ENCODE measurements at places on chromosomes 16 and 17. TPM values are rescaled to one million over a fixed set of nuclear protein-coding genes. Genes with fewer than 3 reads are reported as not detected.

Gene HEATR9
- 2.6 TPM for total RNA-seq

- no peak for DNase-seq
Measured at GRCh38 chr16:49750341-49751000, 105.4 kb downstream of the ZNF423 start.

GRCh38 chr16:60151987-60152386 lies 1417.9 kb upstream of the GOT2 start:
- no peak for DNase-seq

DNA sequence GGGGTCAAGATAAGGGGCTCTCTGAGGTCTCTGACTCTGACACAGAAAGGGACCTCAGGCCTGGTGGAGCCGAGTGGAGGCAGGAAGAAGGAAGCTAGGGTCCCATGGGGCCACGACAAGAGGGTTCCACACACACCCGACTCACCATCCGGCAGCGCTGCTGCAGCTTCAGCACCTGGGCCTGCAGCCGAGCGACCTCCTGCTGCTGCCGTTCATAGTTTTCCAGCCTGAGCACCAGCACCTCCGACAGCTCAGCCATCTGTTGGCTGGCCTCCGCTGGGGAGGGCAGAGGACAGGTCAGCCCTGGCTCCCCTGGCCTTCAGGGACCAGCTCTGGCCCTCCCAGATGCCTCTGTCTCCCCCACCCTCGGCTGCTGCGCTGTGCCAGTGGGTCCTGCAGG lies 6.4 kb downstream of the HAP1 start:
- no peak for DNase-seq

Gene CCDC78
- 5.1 TPM for total RNA-seq

DNA sequence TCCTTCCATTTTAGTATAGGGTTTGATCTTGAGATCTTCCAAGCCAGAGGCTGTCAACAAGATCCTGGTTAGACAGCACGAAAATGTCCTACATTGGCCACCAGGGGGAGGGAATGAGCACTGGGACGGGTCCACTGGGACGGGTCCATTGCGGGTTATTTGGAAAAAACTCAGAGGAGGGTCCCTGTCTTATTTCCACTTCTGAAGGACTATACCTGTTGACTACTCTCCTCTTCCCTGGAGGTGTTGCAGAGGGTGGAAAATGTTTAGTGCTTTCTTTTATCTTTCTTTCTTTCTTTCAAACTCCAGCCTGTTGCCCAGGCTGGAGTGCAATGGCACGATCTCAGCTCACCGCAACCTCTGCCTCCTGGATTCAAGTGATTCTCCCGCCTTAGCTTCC lies 2.5 kb downstream of the TTLL6 start:
- peak; percentile 62 for DNase-seq

Gene ZNF778
- 15.9 TPM for total RNA-seq

GRCh38 chr16:55494994-55495421 lies 13.9 kb upstream of the LPCAT2 start:
- DNase-seq = no peak

Gene PPP1R1B
- total RNA-seq = not detected

Gene TBC1D3H
- total RNA-seq = not detected

Gene MSLN
- total RNA-seq = not detected

Gene CYB561
- total RNA-seq = 81.0 TPM

- no peak for DNase-seq
Measured at GRCh38 chr16:8782673-8783072, 14.8 kb downstream of the TMEM186 start.

DNA sequence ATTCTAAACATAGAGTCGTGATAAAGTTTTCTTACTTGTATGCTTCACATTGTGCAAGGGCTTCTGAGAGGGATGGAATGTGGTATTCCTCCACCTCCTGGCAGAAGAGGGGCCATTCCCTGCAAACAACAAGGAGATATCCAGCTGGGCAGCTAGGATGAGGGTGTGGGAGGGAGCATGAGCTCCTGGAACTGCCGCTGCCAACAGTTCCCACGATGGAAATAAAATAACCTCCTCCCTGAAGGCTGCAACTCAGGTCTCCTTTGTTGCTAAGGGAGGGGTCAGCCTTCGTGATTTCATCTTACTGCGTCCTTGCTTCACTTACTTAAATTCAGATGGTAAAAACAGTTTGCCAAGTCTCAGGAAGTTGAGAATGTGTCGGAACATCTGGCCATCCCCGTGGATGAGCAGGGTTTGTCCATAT lies 15.6 kb downstream of the PLEKHG4 start:
- no peak for DNase-seq

Gene HAP1
- total RNA-seq = 0.29 TPM

DNA sequence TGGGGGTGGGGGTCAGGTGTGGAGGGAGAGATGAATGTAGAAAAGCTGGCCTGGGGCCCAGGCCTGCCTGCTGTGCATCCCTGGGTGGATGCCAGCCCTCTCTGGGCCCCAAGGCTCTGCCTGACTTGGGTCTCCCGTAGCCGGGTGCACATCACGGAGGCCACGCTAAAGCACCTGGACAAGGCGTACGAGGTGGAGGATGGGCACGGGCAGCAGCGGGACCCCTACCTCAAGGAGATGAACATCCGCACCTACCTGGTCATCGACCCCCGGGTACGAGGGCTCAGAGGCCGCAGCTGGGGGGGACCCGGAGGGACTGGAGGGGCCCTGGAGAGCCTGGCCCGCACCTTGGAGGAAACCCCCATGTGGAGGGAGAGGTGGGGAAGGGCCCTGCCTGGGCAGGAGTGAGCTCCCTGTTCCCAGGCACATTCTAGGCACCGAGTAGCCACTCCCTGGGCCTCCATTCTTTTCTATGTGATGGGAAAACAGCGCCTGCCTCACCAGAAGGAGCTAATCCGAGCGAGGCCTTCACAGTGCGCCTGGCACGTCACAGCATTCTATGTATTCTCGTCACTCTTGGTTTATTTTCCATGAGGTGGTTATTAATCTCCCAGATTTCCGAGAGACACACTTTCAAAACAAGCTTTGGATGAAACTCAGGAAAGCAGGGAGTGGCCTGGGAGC lies 34.7 kb downstream of the ADCY7 start:
- no peak for DNase-seq

DNA sequence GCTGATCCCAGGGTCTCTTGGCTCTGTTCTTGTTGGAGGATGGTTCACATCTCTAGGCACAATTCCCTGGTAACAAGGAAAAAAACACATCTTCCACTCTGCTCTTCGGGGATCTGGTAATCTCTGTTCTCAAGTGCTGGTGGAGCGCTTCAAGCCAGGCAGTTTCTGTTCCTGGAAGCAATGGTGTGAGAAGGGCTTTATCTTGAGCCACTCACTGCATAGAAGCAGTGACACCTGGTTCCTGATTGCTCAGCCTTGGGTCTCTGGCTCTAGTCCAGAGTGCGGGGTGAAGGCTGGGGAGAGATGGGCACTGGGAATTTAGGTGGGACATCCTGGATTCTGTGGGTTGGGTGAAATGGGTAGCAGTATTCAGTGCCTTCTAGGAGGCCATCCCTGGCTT lies 14.1 kb downstream of the AKAP1 start:
- no peak for DNase-seq

DNA sequence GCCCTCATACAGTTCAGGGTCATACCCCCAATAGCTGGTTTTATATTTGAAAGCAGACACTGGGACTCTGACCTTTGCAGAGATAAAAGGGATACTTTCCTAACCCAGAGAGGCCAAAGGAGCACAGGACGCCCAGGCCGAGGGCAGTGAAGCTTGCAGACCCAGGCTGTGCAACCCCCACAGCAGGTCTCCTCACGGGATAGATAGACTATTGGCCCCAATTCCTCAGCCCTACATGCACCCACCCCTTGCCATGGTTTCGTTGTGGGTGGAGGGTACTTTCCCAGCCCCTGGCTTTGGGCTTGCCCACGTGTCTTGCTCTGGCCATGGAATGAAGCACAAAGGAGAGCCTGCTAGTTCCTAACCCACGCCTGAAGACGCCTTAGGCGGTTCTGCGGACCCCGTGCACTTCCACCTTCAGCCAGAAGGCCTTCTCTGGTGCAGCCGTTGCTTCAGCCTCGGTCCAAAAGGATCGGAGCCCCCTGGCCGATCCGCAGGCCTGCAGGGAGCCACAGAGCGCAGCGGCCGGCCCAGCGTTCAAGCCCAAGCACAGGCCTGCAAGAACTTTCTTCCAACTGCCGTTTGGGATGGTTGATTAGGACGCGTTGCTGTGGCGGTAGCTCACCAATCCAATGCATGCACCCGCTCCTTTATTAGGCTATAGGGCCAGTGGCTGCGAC lies 9.8 kb upstream of the BRCA1 start:
- DNase-seq = no peak

DNA sequence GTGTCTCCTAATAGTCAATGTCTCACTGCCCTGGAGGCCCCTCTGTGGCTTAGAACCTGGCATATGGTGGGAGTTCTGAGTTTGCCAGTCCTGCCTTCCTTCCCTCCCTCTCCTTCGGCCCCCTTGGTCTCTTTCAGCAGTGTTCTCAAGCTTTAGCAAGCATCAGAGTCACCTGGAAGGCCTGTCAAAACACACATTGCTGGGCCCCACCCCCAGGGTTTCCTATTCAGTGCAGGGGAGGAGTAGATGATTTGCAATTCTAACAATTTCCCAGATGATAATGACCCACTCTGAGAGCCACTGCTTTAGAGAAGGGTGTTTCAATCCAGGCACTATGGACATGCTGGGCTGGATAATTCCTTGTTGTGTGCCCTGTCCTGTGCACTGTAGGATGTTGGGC lies 26.4 kb upstream of the TMEM220 start:
- no peak for DNase-seq

- no peak for DNase-seq
Measured at GRCh38 chr16:11063448-11064201, 119.3 kb downstream of the CLEC16A start.

Gene OR3A3
- not detected for total RNA-seq

- no peak for DNase-seq
Measured at GRCh38 chr16:48459167-48459566, 74.0 kb upstream of the SIAH1 start.

DNA sequence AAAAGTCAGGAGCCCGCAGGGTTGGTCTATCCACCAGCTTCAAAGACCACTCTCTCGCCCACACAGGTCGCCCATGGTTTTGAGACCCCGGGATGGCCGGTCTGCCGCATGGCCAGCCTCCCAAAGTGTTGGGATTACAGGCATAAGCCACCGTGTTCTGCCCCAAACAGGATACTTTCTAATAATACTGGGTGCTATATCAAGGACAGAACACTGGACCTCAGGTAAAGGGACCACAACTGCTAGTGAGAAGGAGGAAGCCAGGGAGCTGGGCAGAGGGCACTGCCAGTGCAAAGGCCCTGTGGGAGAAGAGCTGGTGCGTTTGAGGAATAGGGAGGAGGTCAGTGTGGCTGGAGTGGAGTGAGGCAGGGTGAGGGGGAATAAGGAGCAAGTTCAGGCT lies 34.1 kb downstream of the IL21R start:
- DNase-seq = no peak

GRCh38 chr17:28955408-28955807 lies 4.1 kb upstream of the PHF12 start:
- no peak for DNase-seq

- no peak for DNase-seq
Measured at GRCh38 chr17:45850468-45850867, 5.8 kb downstream of the SPPL2C start.

DNA sequence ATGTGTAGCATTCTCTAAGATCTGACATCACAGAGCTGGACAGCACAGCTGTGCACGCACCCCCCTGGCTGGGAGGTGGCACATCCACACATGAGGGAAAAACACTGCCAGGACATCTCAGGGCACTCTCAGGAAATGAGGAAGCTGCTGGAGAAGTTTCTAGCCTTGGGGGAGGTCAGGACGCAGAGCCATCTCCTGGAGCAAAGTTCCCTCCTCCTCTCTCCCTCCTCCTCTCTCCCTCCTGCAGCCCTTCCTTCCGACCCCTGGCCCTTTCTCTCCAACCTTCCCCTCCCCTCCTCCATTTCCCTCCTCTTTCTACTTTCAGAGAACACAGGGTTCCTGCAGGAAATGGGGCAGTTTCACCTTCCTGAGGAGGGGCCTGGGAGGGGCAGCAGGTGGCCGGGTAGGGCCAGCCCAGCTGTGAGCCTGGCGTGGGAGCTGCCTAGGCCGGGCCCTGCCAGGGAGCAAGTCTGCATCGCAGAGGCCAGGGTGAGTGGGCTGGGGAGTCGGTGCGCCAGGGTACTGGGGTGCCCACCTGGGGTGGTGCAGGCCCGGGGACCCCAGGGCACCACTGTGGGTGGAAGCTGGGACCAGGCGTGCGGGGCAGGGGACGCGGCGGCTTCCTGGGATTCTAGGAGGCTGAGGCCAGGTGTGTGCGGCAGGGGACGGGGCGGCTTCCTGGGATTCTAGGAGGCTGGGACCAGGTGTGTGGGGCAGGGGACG lies at the start of gene DPEP1:
DPEP1 (plus strand) TSS at position 412 of the 723 bp plus-strand sequence. CDS start 16,769 bp downstream, outside the sequence.
- DNase-seq = no peak

GRCh38 chr17:58969156-58969555 lies 137.5 kb downstream of the TRIM37 start:
- no peak for DNase-seq

Gene PYDC1
- not detected for total RNA-seq

DNA sequence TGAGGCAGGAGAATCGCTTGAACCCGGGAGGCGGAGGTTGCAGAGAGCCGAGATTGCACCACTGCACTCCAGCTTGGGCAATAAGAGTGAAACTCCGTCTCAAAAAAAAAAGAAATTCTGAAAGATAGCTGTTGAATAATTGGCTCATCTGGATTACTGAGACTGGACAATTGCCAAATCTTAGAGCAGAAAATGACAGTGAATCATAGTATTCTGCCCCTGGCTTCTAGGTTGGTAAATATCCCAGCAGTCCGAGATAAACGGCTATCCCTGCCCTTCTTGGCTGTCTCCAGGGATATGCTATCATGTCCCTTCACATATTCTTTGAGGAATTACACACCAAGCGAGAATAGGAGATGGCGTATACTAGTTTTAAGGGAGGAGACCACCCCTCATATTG lies 35.5 kb upstream of the METTL16 start:
- no peak for DNase-seq

Gene CHST6
- total RNA-seq = not detected

DNA sequence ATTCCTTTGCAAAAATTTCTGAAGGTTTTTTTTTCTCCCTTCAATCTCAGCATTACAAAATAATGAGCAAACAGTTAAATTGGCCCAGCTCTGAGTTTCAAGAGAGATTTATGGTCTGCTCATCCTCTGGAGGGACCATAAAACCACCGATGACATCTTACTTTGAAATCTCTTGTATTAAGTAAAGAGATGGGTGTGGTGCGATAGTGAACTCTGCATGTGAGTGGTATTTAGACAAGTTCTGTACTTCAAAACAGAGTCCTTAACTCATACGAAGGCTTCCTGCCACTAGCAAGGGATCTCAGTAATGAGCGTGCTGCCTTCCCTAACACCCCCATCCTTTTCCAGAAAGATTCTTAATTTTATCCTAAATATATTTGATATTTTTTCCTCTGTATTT lies 2.1 kb downstream of the FAM20A start:
- no peak for DNase-seq

DNA sequence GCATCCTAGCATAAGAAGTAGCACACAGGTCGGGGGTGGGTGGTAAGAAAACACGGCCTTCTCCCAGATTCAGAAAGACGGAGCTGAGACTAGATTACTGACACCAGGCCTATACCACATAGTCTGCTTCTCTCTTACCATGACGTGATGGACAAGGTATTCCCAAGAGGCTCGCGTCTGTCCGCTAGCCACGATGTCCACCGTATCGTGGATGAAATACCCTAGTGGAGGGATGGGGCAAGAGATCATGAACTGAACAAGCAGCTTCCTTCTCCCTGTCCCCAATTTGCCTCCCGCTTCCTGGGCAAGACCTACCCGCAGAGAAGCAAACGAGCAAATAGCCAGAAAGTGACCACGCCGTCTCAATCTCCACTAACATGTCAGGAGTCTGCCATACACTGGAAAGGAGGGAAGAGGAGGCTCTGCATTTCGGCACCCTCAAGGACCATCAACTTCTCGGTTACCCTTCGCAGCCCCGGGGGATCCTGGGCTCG lies 820 bp downstream of the TLCD1 start:
- no peak for DNase-seq

Measured in CD4-positive, alpha-beta memory T cell (primary cell).